ENCODE measurements at places on chromosomes 2 and 18. TPM values are rescaled to one million over a fixed set of nuclear protein-coding genes. Genes with fewer than 3 reads are reported as not detected.

GRCh38 chr2:149735237-149735958 is 147.8 kb upstream of the MMADHC start:
- DNase-seq: no peak

- no peak for DNase-seq
These were observed 18.2 kb downstream of the RPL37A start for GRCh38 chr2:216516730-216517350.

The CFC1B gene
- not detected for polyA plus RNA-seq

DNA sequence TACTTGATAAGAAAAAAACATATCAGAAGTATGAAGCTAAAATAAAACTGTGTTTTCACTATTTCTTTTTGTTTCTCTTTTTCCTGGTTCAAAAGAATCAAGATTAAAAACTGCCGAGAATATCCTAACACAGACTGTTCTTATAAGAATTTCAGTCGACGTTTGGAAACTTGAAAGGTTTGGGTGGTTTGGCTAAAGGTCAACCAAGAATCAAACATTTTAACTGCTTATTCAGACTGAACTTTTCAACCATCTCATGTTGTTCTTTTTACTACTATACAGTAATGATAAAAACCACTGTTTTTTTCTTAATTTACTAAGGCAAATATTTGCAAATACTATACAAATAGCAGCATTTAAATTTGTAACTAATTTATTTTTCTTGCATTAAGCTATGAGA is 308.5 kb upstream of the TFPI start:
- DNase-seq: no peak

The TTC39C gene
- 8.0 TPM for polyA plus RNA-seq

The AQP12B gene
- polyA plus RNA-seq: 0.72 TPM

GRCh38 chr2:133138693-133139092 is 429.6 kb downstream of the NCKAP5 start:
- no peak for DNase-seq

The FAP gene
- 12.7 TPM for polyA plus RNA-seq

The GYPC gene
- 64.6 TPM for polyA plus RNA-seq

DNA sequence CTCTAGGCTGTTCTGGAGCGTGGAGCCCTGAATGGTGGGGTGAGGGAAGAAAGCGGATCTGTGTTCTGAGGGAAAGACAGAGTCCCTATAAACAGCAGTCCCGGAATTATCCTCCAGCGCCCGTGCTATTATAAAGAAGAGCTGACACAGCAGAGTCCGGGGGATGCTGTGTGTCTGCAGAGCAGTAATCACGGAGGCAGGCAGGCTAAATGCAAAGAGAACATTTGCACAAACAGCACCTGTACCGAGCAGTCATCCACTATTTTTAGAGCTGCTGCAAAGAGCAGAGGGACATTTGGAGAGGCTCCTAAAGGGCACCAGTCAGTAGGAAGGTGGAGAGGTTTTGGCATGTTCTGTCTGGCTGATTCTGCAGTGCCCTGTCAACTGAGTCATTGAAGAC is 293.8 kb upstream of the SLC14A2 start:
- no peak for DNase-seq

GRCh38 chr18:35049111-35050027 is 8.2 kb downstream of the MAPRE2 start:
- DNase-seq: no peak

DNA sequence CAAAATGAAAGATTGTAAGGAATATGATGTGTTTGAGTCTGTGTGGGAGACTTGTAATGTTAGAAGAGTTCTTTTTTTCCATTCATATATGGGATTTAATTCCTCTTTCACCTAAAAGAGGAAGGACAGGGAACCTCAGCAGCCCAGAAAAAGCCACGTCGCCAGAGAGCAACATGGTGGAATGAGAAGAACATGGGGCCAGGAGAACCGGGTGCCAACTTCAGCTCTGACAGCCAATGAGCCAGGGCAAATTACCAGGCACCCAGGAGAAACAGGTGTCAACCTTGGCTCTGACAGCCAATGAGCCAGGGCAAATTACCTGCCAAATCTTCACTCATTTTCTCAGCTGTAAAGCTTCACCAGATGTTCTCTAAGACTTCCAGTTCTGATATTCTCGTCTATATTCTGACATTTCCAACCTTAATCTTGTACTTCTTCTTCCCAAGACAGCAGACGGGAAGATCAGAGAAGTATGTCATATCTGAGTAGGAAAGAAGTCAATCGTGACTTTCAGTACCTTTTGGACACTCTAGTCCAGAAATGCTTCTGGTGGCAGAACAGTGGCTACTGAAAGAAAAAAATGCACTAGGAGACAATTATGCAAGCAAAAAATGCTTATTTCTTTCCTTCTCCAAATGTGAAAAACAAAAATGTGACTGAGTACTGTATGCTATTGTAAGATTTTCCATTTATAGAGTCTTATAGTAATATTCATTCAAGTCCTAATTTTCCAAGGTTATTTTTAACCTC is 79.2 kb upstream of the COL5A2 start:
- no peak for DNase-seq

The ARHGAP15 gene
- 2.9 TPM for polyA plus RNA-seq

- DNase-seq: no peak
These were observed 121.6 kb downstream of the EHBP1 start for GRCh38 chr2:62826953-62827675.

DNA sequence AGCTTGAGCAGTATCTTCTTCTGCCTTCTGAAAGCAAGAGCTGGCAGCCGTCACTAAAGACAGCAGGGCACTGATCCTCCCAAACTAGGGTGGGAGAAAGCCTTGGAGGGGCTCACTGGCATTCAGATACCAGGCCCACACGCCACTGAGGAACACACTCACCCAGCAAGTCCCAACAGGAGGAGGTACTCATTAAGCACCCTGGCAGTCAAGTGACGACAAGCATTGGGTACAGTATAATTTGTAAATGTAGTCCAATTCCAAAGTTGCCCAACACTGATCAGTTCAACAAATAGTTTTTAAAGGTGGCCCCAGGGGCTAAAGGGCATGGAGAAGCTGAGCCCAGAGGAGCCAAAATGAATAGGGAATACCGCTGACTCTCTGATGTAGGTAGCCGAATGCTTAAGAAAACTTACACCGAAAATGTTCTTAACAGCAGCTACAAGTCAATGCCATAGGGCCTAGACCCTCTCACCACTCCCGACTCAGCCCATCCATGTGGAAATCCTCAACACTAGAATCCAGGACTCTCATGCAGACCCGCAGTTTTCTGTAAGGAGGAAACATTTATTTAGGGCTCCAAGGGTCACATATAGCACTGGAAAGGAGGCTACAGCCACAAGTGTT is 9.9 kb downstream of the LIMS2 start:
- DNase-seq: no peak

The CHRND gene
- 0.72 TPM for polyA plus RNA-seq

The B3GNT7 gene
- polyA plus RNA-seq: 2.7 TPM

- DNase-seq: no peak
These were observed 206.1 kb downstream of the GULP1 start for GRCh38 chr2:188497726-188498125.

DNA sequence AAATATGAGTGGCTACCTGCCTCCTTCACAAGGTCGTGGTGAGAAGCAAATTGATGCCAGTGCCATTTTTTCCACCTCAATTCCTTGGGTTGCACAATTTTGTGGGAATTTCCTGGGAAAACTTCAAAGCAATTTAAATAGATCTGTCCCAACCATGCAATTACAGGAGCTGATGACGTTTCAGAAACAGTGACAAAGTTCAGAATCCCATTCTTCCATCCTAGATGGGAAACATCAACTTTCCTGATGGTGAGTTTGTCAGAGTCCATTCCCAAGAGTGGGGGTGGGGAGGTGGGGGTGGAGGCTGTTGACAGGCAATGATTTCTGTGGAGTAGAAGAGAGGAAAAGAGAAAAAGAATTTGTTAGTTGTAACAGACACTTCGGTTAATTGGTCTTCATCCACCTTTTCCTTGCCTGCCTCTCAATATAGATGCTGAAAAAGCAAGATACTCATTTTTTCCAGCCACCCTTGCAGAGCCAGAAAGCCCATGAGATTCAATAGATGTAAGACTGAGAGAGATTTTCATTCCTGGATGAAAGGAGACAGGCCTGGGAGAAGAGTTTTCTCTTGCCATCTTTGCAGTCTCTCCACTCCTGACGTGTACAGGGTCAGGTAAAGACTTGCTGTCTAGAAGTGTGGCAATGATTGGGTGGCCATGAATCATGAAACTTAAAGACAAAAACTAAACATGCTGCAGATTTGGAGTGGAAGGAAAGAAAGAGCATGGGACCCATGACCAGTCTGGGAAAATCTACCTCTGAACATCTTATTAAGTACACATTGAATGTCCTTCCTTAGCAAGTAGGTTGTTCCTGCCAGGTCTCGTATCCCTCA is 47.3 kb downstream of the SOCS6 start:
- DNase-seq: no peak

DNA sequence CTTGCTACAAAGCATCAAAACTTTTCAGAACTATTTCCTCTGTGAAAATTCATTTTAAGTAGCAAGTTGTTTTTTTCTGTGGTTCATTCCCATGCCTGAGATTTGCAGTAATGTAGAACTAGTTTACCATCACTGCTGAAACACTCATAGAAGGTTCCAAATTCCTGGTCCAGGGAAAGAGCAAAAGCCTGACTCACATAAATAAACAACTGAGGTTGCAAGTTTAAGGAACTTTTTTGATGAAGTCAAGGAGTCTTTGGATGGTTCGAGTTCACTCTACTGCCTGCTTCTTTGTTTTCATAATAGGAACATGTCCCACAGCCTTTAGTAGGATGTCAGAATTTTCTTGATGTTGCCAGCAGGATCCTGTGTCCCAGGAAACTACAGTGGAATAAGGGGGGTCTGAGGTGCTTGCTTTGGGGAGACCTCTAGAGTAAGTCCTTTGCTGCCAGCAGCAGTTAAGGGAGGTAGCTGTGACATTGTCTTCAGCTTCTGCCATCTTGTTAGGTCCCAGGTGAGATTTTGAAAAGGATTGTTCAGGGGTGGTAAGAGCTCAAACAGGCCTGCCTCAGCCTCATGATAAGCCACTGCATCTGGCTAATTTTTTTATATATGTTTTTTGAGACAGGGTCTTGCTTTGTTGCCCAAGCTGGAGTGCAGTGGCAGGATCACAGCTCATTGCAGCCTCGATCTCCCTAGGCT is 43.9 kb downstream of the ACSL3 start:
- no peak for DNase-seq

- DNase-seq: no peak
These were observed 373 bp downstream of the EIPR1 start for GRCh38 chr2:3377279-3377611.

GRCh38 chr2:28590496-28591301 is 94.8 kb downstream of the PLB1 start:
- no peak for DNase-seq

DNA sequence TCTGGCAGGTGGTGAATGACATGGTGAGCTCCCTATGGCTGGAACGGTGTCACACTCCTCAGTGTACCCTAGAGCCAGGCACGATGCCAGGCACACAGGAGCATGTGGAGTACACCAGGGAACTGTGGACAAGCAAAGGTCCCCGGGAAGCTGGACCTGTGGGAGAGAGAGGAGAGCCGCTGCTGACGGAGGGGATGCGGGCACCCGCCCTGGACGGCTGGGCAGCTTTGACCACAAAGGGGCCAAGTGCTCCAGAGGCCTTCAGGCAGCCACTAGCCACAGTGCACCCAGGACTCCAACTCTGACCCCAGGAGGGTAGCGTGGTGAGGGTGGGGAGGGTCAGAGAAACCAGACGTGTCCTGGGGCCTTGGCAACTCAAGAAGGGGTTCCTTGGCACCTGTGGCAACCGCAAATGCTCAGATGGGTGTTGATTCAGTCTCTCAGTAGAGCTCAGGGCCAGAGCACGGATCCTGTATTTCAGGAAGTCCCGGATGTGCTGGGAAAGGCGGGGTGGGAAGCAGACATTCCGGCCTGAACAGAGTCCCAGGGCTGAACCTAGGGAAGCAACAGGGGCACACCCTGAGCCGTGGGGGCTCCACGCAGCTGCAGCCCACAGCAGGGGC is 2.3 kb upstream of the MAB21L4 start:
- DNase-seq: no peak

- DNase-seq: no peak
These were observed 63.3 kb downstream of the SFXN5 start for GRCh38 chr2:73007991-73008765.

- no peak for DNase-seq
These were observed 433.7 kb upstream of the GYPC start for GRCh38 chr2:126222278-126222677.

- no peak for DNase-seq
These were observed 7.2 kb upstream of the SEMA4C start for GRCh38 chr2:96877042-96877451.

DNA sequence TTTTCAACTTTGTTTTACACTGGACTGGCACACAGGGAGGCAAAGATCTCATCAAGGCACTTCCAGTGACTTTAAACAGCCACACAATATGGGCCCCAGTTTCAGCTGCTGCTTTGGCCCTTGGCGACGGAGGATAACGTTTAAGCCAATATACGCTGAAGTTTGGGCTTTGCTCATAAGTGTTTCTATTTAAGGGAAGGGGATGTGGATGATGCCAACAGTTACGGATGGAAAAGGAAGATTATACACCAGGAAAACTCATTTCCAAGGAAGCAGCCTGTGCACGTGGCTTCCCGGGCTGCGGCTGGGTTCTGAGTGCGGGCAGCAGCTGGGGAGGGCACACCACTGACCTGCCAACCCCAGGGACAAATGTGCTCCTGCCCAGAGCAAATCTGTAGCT is 151.1 kb downstream of the SH3BP4 start:
- DNase-seq: no peak

DNA sequence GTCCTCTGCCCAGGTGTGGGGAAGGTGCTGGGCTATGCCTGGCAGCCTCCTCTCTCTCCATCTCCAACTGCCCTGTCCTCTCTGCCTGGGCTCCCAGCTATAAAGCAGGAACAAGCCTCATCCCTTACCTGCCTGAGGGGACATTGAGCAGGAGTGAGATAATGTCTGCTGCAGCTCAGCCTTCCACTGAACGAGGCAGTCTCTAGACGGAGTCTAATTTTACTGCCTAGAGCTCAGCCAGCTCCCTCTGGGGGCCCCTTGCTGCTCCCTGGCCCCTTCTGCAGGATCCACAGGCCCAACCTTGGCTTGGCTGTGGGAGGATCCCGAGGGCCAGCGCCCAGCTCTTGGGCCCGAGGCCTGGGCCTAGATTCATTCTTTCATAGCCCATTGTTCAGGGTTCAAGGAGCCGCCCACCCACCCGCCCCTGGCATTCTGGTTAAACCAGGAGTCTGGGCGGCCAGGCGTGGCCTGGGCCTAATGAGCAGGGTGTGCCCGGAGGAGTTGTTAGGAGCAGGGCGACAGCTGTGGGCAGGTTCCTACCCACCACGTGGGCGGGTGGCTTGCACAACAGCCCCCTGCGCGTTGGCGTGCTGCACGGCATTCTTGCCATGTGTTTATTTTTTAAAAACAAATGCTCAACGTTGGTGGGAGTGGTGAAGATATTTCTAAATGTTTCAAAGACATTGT is 44.6 kb downstream of the FOSL2 start:
- no peak for DNase-seq

- DNase-seq: no peak
These were observed 117.7 kb upstream of the ACVR1C start for GRCh38 chr2:157746234-157746950.

All from left renal cortex interstitium (tissue), 4 donors.